ENCODE measurements at places on chromosomes 12 and 14.

GRCh38 chr12:115297445-115297844 is 613.5 kb upstream of the TBX3 start:
- DNase-seq: no peak

DNA sequence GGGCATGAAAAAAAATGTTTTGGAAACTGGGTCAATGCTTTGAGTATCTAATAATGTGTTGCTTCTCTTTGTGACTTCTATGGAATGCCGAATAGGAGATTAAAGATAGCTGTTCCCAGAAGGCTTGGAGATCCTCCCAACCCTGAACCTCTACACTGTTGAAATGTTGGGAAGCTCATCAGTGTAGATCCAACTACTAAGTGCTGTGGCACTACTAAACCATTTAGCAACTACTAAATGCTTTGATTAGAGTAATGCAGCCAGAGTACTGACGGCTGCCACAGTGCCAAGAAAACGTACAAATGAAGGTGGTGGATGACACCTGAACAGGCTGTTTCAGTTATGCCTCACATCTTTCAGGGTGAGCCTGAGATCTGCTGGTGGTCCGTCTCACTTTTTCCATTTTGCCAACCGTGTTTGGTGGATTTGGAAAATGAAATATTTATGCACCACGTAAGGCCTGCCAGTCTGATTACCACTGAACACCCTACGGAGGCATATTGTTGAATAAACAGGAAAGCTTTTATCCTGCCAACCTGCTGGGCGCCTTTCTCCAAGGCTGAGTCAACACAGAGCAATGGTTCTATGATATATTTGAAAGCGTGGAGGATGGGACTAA is 938.0 kb upstream of the FLRT2 start:
- no peak for DNase-seq

DNA sequence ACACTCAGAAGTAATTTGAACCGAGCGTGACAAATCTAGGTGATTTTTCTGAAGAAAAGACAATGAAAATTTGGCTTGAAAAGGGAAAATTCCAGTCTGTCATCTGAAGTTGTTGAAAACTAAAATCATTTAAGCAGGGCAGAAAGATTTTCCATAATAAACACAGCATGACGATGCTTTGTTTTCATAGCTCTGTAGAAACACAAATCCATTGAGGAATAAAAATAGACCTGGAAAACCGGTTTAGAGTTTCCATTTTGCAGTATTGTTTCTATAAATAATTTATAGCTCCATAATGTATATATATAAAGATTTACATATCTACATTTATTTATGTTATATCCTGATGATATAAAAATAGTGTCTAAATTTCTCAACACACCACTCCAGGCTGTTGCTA is 1918.5 kb upstream of the FLRT2 start:
- no peak for DNase-seq

DNA sequence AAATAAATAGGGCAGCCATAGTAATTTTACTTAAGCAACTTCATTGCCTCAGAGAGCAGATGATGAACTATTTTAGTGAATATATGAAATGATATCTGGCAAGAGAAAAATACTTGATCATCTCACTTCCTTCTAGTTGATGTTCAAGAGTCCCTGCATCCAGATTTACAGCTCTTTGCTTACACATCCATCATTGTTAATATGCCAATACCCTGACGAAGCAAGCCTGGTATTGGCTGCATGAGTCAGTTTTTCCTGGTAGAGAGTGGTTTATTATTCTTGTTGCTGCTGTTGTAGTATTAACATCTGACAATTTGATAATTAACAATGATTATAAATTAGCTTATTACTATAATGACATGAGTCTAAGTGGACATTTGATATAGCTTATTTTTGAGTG is 681.9 kb downstream of the NRXN3 start:
- no peak for DNase-seq

DNA sequence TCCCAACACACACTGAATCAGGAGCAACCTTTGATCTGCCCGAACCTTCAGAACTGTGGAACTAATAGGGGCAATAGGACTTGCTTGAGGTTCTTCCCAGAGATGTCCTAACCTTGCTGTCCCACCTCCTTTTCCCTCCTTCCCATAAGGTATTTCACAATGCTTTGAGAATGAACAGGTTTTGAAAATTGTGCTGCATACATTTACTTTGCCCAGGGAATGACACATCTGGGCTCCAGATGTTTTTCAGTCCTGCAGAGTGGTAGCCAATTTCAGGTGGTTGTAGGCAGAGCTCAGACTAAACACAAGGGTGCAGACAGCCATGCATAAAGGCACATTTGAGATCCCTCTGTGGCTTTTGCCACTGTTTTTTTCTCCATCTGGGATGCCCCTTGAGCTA is 206.7 kb upstream of the PWP1 start:
- DNase-seq: no peak

GRCh38 chr12:14874882-14875281 is 10.8 kb downstream of the MGP start:
- no peak for DNase-seq

GRCh38 chr12:108447168-108447832 is 67.8 kb upstream of the FICD start:
- no peak for DNase-seq

DNA sequence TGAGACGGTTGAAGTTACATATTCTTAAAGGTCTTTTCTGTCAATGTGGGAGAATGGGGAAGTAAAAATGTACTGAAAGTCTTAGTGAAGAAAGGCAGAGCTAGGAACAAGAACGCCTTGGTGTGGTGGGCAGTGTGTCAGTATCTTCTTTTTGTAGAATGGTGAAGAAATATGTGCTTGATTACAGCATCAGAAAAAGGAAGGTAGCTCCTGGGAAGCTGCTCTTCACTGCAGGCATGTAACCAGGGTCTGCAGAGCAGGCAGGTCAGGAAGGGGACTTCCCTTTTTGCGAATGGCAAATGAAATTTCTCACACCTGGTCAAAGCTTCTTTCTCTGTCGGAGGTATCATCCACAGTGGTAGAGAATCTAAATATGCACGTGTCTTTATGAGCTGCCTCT is 226.2 kb downstream of the ADAMTS20 start:
- no peak for DNase-seq

DNA sequence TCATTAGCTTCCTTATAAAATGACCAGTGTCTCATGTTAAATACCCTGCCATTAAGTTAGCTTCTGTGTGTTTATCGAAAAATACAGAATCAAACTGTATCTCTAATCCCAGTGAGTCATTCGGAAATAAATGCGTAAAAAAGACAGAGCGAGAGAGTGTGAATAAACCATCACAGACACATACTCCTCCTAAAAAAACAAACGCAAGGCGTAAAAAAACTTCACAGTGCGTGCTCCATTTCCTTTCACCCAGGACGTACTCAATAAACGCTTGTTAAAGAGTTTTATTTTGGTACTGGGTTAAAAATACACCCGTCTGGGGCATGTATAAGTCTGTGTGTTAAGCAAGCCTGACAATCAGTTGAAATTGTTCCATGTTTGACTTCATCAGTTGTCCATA is 58.8 kb upstream of the ISM2 start:
- DNase-seq: no peak

DNA sequence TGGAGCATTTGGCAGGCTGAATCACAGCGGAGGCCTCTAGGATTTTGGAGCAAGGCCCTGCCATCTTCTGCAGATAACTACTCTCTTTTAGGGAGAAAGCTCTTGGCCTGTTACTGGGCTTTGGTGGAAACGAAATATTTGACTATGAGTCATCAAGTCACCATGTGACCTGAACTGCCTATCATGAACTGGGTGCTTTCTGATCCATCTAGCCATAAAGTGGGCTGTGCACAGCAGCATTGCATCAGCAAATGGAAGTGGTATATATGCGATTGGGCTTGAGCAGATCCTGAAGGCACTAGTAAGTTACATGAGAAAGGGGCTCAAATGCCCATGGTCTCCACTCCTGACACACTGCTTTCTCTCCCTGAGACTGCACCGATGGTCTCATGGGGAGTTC is 21.1 kb downstream of the GYS2 start:
- no peak for DNase-seq

DNA sequence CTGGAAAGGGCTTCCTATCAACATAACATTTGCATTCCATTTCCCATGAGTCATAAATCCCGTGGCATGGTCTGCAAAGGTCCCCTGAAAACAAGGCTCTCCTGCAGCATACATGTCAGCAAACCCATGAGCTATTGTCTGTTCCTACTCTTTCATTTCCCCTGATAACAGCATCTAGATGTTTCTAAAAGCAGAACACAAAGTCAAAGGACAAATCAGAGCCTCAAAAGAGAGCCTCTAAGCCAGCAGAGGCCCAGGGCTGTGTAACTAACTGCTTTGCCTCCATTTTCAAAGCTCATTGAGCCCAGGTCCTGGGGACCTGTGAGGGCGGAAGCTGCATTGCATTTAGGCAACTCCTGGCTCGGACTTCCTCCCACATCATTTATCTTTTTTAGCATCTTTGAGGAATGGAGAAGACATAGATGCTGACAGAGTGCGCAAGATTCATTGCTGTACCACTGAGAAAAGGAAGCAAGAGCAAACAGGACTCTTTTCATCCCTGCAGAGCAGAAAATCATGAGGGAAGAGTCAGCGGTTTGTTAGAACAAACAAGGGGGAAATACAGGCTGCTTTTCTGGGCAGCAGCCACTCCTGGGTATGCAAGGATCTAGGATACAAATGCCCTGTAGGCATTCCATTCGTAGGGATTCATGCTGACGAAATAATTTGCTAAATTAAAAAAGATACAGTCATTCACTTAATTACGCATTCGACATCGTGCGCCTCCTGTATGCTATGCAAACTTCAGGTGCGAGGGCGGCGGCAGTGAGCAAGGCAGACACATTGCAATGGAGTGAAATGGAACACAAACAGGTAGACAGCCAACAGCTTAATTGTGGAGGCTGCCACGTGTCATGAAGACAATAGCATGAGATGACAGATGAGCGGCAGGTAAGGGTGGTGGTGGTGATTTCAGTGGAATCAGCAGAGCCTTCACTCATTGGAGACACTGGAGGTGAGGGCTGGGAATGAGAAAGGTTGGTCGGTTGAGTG is 131.0 kb downstream of the TMEM132D start:
- no peak for DNase-seq

DNA sequence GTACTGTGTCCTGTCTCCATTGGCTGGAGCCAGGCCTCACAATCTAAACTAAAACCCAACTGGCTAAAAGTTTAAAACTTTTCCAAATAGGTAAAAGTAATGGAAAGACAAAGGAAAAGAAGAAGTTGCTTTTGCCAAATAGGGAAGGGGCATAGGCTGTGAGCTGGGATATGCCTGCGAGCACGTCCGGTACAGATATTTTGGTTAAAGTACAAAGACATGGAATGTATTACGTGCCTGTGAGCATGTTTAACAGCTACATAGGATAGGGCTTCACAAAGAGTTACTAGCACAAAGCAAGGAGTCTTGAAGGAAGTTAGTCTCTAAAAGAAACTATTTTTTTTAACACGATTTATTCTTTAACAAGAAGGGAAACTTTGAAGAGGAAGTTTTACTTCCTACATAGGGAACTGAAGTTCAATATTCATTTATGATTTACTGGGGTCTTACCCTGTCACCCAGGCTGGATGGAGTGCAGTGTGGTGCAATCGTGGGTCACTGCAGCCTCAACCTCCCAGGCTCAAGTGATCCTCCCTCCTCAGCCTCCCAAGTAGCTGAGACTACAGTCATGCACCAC is 41.9 kb upstream of the INF2 start:
- no peak for DNase-seq

GRCh38 chr14:49058511-49058910 is 527.7 kb downstream of the RPS29 start:
- no peak for DNase-seq

DNA sequence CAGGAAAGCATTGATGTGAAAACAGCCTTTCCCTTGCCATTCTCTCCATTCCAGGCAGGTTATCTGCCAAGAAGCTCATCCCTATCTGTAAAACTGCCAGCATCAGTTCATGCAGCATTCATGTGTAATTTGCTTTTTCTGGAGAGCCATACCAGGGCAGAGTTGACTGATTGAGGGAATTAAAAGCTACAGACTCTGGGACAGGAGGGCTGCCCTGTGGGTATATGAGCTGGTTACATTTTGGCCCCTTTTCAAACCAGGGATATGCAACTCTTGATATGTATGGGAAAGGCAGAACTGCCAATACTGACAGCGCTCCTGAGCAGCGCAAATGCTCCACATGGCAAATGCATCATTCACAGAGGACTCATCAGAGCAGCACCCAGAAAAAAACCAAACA is 53.7 kb downstream of the SYT1 start:
- no peak for DNase-seq

GRCh38 chr12:49983892-49984291 is 11.1 kb downstream of the AQP6 start:
- no peak for DNase-seq

GRCh38 chr14:47678993-47679392 is 3.6 kb upstream of the MDGA2 start:
- no peak for DNase-seq

DNA sequence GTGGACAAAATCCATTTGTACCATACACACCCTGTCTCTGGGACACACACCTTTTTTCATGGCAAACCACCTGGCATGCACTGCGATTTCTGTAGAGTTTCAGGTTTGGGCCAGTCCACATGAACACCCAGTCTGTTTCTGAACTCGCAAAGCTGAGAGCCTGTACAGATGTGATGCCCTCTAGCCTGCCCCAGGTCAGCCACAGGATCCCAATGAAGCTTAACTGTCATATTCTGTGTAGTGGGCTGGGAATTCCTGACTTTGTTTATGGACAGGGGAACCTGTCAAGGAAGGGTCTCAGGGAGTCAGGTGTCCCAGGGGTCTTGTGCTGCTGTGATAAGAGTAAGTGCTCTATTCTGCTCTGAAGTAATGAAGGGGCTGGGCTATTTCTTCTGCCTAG is 39.8 kb downstream of the CPM start:
- DNase-seq: no peak

DNA sequence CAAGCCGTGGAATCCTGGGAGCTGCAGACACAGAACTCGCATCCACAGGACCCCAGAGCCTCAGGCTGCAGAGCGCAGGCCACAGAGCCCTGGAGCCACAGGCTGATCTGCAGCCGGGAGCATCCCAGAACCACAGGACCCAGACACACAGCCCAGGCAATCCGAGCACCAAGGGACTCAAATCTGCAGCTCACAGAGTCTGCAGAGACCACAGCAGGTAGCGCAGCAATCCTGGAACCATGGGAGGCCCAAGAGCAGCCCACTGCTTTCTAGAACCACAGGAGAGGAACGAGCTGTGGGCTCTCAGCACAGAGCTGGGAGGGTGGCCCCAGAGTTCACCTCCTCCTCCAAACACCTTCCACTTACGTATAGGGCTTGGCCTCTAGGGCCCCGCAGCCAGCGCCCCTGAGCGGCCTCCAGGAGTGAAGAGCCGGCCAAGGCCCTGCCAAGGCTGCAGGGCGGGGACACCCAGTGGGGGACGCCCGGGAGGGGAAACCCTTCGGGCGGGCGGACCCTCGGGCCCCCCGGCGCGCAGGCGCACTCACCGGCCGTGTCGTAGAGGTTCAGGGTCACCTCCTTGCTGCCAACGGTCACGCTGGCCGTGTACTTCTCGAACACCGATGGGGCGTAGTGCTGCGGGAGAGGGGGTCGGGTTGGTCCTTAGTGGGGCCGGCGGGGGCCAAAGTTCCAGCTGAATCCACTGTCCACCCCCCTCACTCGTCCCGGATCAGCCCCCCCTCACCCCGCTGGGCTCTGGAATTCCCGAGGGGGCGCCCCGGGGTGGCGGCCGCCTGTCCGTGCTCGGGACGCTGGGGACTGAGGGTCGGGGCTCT is 665 bp downstream of the RHOF start:
- DNase-seq: peak; percentile 56
